ENCODE measurements at places on chromosomes 1 and 21.

GRCh38 chr1:246483569-246483933 lies 23.5 kb downstream of the SMYD3 start:
- peaks cover 1% of the 10 kb centered on the region for H3K36me3 ChIP-seq
- DNase-seq: no peak
- H3K27ac ChIP-seq: no peak overlapping the region
- H3K4me1 ChIP-seq: peaks cover 11% of the 10 kb centered on the region
- H3K27me3 ChIP-seq: peaks cover 2% of the 10 kb centered on the region

DNA sequence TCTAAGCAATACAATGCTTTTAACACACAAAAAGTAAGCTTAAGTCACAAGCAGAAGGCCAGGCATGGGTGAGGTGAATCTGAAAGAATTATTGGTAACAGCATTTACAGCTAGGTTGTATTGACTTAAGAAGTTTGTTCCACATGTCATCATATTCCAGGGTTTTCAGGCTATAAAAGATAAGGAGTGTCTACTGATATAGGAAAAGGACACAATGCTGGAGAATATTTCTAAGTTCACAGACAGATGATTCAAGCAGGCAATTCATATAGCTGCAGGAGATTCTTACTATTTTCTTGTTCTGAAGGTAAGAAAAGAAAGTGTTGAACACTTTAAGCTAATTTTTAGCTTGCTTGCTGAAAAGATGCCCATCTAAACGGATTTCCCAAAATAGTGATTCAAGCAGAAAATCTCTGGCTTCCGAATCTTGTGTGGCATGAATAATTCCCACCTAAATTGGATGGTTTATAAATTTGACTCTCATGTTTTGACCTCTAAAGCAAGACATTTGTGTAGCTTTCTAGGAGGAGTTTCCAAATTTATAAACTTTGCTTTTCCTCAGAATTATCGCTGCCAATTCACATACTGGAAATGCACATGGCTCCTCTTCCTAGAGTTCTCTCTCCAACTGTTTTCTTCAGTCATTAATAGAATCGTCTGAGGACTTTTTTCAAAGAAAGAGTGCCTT lies 95.6 kb upstream of the LBR start:
- no peaks in the 10 kb centered on the region for H3K36me3 ChIP-seq
- H3K4me3 ChIP-seq: no peak overlapping the region

DNA sequence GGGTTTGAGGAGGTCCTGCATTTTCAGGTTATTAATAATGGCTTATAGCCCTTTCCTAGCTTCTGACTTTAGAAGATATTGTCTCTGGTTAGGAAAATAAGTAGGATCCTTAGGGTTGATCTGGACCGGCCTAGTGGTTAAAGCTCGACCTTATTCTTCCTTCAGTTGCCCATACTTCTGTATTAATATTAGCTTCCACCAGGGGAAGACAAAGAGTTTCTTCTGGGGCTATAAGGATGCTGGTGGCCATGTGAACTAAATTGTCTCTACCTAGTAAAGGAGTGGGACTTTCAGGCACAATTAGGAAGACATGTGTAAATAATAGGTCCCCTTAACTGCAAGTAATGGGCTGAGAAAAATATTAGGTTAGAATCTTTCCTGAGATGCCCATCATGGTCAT lies 20.6 kb upstream of the FCGR2A start:
- no peak overlapping the region for H3K27ac ChIP-seq
- peaks cover 8% of the 10 kb centered on the region for H3K27me3 ChIP-seq
- no peak for DNase-seq

DNA sequence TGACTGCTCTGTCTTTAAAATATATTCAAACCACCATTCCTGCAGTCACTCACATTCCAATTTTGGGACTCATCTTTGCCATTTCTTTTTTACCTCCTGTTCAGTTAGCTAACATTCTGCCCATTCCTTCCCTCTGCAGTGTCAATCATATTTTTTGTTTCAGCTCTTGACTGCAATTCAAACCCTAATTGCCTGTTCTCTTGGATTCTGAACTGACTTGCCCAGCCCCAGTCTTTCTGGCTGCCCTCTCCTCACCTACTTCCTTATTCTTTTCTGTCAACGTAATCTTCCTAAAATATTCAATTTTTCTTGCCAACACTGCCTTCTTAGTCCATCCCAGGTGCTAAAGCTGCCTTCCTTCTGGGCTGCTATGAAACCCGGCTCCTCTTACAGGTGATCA lies 6.1 kb downstream of the PRDM2 start:
- H3K4me1 ChIP-seq: peaks cover 44% of the 10 kb centered on the region
- no peaks in the 10 kb centered on the region for H3K27me3 ChIP-seq
- H3K4me3 ChIP-seq: no peak overlapping the region

DNA sequence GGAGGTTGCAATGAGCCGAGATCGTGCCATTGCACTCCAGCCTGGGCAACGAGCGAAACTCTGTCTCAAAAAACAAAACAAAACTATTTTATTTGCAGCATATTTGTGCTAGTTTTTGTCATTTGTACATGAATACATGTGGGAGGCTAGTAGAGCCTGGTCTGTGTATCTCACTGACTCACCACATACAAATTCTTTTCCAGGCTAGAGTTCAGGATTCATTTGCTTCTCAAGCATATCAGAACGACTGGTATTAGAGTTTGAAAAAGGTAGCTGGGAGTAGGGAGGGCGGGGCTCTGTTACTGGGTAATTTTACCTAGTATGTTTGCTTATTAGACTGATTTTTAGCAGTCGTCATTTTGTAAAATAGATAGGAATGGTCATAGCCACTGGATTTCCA lies 4.5 kb upstream of the TOR3A start:
- no peaks in the 10 kb centered on the region for H3K27me3 ChIP-seq
- no peak for DNase-seq
- H3K36me3 ChIP-seq: peaks cover 3% of the 10 kb centered on the region
- no peak overlapping the region for H3K27ac ChIP-seq

- H3K4me1 ChIP-seq: no peaks in the 10 kb centered on the region
- no peak overlapping the region for H3K27ac ChIP-seq
- DNase-seq: no peak
- H3K36me3 ChIP-seq: no peaks in the 10 kb centered on the region
- no peaks in the 10 kb centered on the region for H3K27me3 ChIP-seq
- H3K4me3 ChIP-seq: no peak overlapping the region
Observed at GRCh38 chr1:56045477-56045876, 533.9 kb downstream of the PLPP3 start.

GRCh38 chr1:243844186-243844585 lies 5.9 kb downstream of the AKT3 start:
- no peak for DNase-seq
- no peak overlapping the region for H3K4me3 ChIP-seq
- peaks cover 3% of the 10 kb centered on the region for H3K36me3 ChIP-seq
- no peak overlapping the region for H3K27ac ChIP-seq
- H3K27me3 ChIP-seq: peaks cover 7% of the 10 kb centered on the region

- H3K27me3 ChIP-seq: peaks cover 7% of the 10 kb centered on the region
- no peak overlapping the region for H3K4me3 ChIP-seq
- no peak for DNase-seq
- H3K4me1 ChIP-seq: peaks cover 2% of the 10 kb centered on the region
- H3K36me3 ChIP-seq: no peaks in the 10 kb centered on the region
Observed at GRCh38 chr1:233372218-233373120, 44.9 kb downstream of the MAP3K21 start.

GRCh38 chr1:119002028-119002686 lies 14.0 kb upstream of the TBX15 start:
- peak overlapping the region; percentile 24 for H3K27ac ChIP-seq
- H3K36me3 ChIP-seq: no peaks in the 10 kb centered on the region
- H3K4me1 ChIP-seq: peaks cover 8% of the 10 kb centered on the region
- H3K4me3 ChIP-seq: peak overlapping the region; percentile 45
- no peak for DNase-seq
- H3K27me3 ChIP-seq: peaks cover 90% of the 10 kb centered on the region

DNA sequence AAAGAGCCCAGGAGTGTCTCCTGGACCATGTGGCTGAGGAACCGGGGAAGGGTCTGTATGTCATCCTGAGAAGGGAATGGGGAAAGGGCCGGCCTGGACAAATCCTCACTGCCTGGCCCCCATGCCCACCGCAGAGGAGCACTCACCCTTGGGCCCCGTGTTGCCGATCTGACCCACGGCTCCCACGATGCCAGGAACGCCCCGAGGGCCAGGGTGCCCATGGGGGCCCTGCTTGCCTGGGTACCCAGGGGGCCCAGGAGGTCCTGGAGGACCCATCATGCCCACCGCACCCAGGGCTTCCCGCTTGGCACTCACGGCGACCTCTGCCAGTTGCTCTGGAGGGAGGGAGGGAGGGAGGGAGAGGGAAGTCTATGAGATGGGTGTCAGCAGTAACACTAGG lies 14.6 kb downstream of the COL9A2 start:
- H3K4me3 ChIP-seq: no peak overlapping the region
- no peaks in the 10 kb centered on the region for H3K27me3 ChIP-seq
- DNase-seq: no peak
- H3K4me1 ChIP-seq: no peaks in the 10 kb centered on the region

- no peak overlapping the region for H3K27ac ChIP-seq
- H3K27me3 ChIP-seq: peaks cover 4% of the 10 kb centered on the region
- no peak for DNase-seq
Observed at GRCh38 chr1:221069178-221069903, 190.1 kb downstream of the HLX start.

GRCh38 chr1:117146072-117146471 lies 24.5 kb upstream of the TRIM45 start:
- H3K4me3 ChIP-seq: no peak overlapping the region
- H3K27me3 ChIP-seq: peaks cover 9% of the 10 kb centered on the region
- no peaks in the 10 kb centered on the region for H3K36me3 ChIP-seq
- DNase-seq: no peak
- peaks cover 5% of the 10 kb centered on the region for H3K4me1 ChIP-seq
- no peak overlapping the region for H3K27ac ChIP-seq

DNA sequence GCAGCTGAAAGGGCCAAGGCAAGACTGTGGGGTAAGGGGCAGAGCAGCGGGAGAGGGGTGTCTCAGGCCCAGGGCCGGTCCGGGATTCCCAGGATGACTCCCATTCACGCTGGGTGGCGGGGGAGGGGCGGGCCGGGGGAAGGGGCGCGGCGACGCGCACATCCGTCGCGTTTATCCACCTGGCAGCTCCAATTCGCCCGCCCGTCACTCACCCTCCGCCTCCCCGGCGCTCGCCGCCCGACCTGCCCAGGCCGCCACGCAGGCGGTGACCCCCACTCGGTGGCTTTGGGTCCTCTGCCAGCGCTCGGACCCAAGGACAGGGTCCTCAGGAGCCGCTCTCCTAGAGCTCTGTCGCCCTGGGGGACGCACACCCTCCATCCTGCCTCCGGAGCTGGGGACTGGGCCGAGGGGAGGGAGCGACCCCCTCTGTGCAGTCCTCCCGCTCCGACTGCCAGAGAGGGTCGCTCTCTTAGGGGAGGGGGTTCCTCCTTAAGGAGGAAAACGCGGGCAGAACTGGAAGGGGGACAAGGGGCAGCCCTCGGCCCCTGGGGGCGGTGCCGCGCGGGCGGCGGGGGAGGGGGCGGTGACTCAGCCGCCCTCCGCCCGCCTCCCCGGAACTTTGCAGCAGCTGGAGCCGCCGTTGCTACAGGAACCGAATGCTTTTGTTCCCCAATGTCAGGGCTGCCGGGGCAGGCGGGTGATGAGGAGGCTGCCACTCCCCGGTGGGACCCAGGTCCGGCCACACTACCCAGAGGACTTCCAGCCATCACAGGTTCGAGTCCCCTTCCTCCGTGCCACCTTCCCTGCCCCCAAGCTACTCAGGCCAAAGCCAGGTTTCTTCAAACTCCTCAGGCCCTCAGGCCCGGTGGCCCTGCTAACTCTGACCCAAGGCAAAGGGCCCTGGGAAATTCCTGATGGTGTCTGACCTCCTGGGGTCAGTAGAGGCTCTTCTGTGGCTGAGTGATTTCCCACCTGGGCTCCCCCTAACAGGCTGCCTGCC lies 3.4 kb downstream of the ADGRB2 start:
- peak overlapping the region; percentile 16 for H3K27ac ChIP-seq
- peaks cover 16% of the 10 kb centered on the region for H3K4me1 ChIP-seq
- peaks cover 37% of the 10 kb centered on the region for H3K27me3 ChIP-seq
- H3K36me3 ChIP-seq: no peaks in the 10 kb centered on the region

DNA sequence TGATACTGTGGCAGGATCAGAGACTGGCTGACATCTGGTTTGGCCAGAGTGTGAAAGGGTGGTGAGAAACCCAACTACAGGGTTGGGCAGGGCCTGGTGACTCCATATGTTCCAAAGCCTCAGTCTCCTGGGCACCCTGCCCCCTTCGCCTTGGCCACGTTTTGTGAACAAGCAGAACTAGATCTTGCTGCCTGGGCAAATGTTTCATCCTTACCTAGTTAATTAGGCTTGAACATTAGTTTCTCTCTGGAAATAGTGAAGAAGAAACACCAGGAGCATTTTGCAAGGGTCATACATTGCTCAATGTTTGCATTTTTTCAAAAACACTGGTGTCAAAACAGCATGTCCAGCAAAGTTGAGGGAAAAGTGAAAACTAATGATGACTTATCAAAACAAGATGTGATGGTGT lies 60.5 kb downstream of the MAP3K7CL start:
- no peak overlapping the region for H3K27ac ChIP-seq
- no peak overlapping the region for H3K4me3 ChIP-seq
- no peaks in the 10 kb centered on the region for H3K27me3 ChIP-seq
- no peaks in the 10 kb centered on the region for H3K36me3 ChIP-seq
- no peak for DNase-seq

GRCh38 chr1:175812936-175813335 lies 69.5 kb upstream of the TNR start:
- H3K4me3 ChIP-seq: no peak overlapping the region
- peaks cover 3% of the 10 kb centered on the region for H3K27me3 ChIP-seq
- H3K4me1 ChIP-seq: no peaks in the 10 kb centered on the region
- H3K27ac ChIP-seq: no peak overlapping the region
- H3K36me3 ChIP-seq: no peaks in the 10 kb centered on the region
- DNase-seq: no peak

DNA sequence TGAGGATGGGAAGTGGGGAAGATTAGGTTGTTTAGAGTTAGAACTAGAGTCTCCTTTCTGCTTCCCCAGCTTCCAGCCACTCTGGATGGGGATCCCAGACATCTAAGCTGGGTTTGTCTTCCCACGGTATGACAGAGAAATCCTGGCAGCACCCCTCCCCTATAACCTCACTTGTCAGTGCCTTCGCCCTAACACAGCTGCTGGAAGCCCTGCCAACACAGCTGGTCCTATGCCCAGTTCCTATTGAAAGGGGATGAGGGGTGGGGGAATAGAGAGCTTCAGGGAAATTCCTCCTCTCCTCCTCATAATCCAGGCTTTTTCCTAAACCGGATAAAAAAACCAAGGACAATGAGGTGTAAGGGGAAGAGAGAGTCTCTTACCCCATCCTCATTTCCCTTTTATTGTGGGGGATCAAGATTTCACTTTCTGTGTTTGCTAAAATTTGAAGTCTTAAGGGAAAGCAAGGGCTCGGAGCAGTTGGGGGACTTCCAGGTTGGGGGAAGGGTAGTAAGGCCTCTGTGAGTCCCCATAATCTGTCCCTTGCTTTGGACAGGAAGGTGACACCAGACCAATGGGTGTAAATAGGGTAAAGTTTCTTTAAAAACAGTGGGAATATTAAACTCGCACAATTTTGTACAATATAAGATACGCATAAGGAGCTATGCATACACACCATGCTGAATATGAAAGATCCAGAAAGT lies 590 bp downstream of the TMOD4 start:
- peaks cover 21% of the 10 kb centered on the region for H3K36me3 ChIP-seq
- no peaks in the 10 kb centered on the region for H3K4me1 ChIP-seq
- H3K4me3 ChIP-seq: no peak overlapping the region
- H3K27me3 ChIP-seq: no peaks in the 10 kb centered on the region
- DNase-seq: no peak
- H3K27ac ChIP-seq: no peak overlapping the region

GRCh38 chr1:27520651-27521050 lies 30.7 kb upstream of the WASF2 start:
- H3K4me3 ChIP-seq: peak overlapping the region; percentile 91
- H3K36me3 ChIP-seq: no peaks in the 10 kb centered on the region
- DNase-seq: no peak
- H3K27me3 ChIP-seq: no peaks in the 10 kb centered on the region
- H3K27ac ChIP-seq: peak overlapping the region; percentile 98

- peaks cover 7% of the 10 kb centered on the region for H3K27me3 ChIP-seq
- no peak for DNase-seq
- H3K4me1 ChIP-seq: peaks cover 19% of the 10 kb centered on the region
- H3K27ac ChIP-seq: no peak overlapping the region
- no peaks in the 10 kb centered on the region for H3K36me3 ChIP-seq
Observed at GRCh38 chr1:214445831-214446614, 105.4 kb downstream of the PTPN14 start.

Measured in activated naive CD8-positive, alpha-beta T cell treated with anti-CD3 and anti-CD28 coated beads, Interleukin-2, amount 10 ng/mL, durations not matched to agents 7 days and 5 days (primary cell).